ENCODE measurements at places on chromosomes 4 and X.
A peak's percentile ranks its signal among the peaks of the same experiment; 100 is the strongest.

- DNase-seq = no peak
Observed at GRCh38 chrX:69287095-69287494, 121.8 kb upstream of the PJA1 start.

DNA sequence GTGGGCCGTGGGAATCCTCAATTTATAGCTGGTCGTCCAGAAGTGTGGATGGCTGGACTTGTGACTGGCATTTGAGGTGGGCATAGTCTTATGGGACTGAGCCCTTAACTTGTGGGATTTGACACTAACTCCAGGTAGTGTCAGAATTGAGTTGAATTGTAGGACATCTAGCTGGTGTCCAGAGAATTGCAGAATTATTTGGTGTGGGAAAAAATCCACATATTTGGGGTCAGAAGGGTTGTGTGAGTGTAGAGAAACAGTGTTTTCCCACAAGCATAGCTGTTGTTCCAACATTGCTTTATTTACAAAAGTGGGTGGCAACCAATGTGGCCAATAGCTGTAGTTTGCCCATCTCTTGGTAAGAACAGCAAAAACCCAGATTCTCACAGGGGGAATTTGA lies 91.3 kb downstream of the MOSPD2 start:
- peak; percentile 6 for DNase-seq

- no peak for DNase-seq
Observed at GRCh38 chr4:149835280-149835679, 19.6 kb upstream of the IQCM start.

- peak; percentile 72 for DNase-seq
Observed at GRCh38 chrX:96611619-96612362, 72.9 kb upstream of the DIAPH2 start.

DNA sequence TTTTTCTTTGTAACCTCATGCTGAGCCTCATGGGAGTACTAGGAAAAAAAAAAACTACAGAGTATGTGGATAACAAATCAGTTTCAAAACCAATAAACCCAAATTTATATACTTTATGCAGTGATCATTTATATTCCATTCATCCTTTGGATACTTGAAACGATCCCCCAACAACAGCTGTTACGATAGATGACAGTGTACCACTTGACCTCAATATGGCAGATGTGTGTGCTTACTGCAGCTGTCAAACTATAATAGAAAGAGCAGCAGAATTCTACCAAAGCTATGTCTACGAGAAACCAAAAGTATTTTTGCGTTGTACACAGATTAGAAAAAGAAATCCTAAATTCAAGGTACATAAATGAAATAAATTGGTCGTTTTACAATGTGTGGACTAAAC lies 337.8 kb downstream of the PDGFC start:
- no peak for DNase-seq

- DNase-seq = peak; percentile 4
Observed at GRCh38 chr4:132227151-132227856, 921.8 kb upstream of the PCDH10 start.

DNA sequence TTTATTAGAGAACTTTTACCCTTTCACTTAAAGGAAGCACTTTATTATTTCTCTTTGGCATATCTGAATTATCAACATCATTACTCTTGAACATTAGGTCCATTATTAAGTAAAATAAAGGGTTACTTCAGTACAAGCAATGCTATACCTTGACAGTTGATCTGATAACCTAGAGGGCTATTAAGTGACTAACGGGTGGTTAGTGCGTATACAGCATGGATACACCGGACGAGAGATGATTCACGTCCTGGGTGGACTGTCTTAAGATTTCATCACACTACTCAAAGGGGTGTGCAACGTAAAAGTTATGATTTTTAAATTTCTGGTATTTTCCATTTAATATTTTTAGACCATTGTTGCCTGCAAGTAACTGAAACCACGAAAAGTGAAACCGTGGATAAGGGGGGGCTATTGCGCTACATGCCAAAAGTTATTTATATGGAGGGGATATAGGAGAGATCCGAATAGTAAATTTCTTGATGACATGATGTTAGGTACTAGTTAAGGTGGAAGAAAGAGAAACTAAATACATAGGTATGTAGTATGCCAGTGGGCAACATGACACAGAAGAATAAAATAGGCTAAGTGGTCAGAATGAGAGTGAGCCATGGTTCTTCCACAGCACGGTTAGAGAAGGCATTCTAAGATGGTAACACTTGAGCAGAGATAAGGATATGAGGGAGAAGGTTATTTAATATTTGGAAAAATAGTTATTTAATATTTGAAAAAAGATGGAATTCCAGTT lies 230.8 kb upstream of the ANKRD50 start:
- peak; percentile 40 for DNase-seq

GRCh38 chrX:23493941-23494374 lies 159.3 kb downstream of the PTCHD1 start:
- peak; percentile 0 for DNase-seq

DNA sequence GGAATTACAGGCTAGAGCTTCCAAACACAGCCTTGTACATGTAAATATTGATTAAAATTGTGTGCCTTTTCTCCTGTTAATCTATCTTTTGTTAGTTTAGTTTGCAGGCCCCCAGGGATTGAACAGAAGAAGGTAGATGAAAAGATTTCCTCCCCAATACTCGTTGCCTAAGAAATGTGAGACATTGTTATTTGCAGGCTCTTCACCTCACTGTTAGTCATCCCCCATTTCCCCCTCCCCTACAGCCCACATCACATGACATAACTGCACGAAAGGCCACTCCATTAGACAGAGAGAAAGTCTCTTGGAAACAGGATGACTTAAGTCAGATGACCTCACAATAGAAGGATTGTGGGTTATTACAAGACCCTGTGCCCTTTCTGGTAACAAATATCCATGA lies 13.3 kb upstream of the MID1 start:
- peak; percentile 89 for DNase-seq

DNA sequence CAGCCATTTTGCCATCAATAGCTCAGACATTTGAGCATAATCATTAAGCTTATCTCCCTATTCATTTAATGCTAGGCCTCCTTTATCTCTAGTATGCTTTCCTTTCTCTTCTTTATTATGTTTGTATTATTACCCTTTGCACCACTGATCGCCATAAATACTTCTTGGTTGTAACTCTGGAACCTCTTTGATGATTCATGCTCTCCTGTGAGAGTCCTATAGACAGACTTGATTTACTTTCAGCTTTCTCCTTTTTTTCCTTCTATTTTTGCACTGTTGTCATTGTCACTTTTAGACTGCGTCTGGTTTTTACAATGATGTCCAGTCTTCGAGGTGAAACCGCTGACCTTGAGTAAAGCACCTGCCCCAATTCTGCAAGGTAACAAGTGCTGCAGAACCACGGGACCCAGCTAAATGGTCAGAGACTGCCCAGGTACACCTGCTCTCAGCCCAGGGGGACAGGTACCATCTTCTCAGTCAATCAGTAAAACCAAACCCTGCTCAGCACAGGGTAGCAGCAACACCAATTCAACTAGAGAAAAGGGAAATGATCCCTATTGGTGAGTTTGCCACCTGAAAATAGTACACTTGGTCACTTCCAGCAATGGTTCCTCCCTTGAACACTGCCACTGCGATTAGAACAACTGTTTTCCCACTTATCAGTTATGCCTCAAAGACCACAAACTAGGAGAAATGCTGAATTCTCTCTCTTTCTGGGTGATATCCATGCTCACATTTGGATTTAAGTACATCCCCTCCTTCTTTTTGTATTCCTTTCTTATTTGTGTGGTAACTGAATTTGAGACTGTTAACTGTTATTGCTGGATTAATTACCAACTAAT lies 125.1 kb downstream of the MAML3 start:
- DNase-seq = no peak

GRCh38 chrX:110806145-110806544 lies 10.5 kb upstream of the CHRDL1 start:
- DNase-seq = peak; percentile 33

GRCh38 chr4:10733481-10734062 lies 49.0 kb upstream of the CLNK start:
- DNase-seq = no peak

- DNase-seq = no peak
Observed at GRCh38 chr4:155909615-155910226, 6.2 kb downstream of the TDO2 start.

DNA sequence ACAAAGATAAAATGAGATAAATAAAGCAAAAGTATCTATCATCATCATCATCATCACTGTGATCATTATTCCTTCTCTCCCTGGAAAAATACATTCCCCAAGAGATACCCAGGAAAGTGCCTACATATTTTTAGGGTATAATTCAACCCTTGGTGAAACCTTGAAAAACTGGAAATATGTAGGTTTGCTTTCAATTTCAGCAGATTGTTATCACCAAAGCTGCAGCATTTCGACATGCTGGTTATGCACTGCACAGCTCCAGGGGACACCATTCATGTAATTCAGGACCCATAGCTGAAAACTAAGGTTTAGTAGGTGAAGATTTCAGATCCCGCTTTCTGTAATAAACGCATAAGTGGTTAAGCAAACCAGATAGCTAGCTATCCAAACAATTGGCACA lies 28.4 kb upstream of the FBXW7 start:
- no peak for DNase-seq

- no peak for DNase-seq
Observed at GRCh38 chrX:153992180-153992579, 19.6 kb downstream of the TMEM187 start.

- peak; percentile 3 for DNase-seq
Observed at GRCh38 chrX:143298663-143299241, 218.5 kb downstream of the SPANXN3 start.

- DNase-seq = no peak
Observed at GRCh38 chrX:1378306-1378759, 13.6 kb downstream of the SLC25A6 start.

DNA sequence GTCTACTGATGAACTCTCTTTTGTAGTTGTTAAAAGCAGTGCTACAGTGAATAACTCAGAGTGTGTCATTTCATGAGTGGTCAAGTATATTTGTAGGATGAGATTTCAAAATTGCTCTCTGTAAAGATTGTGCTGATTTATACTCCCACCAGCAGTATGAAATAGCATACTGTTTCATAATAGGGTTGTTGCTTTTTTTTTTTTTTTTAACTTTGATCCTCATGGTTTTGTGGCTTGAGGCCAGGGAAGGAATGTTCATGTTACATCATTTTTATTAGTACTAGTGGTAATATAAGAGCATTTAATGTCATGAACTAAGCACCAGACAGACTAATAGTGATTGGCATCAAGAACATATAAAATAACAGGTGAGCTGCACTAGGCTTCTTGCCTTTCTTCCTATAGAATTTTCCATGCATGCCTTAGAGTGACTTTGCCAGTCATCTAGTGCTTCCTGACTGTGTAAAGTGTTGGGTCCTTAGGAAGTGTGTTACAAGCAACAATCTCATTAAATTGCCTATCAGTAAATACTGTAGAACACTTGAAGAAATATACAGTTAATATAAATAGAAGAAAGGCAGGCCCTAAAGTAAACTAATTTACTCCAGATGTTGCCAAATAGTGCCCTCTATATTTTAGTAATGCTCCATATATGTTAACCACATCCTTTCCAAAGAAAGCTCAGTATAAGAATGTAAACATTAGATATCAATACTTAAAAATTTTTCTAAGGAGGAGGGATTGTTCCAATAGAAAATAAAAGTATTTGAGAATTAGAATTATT lies 38.6 kb upstream of the MSMO1 start:
- peak; percentile 72 for DNase-seq

DNA sequence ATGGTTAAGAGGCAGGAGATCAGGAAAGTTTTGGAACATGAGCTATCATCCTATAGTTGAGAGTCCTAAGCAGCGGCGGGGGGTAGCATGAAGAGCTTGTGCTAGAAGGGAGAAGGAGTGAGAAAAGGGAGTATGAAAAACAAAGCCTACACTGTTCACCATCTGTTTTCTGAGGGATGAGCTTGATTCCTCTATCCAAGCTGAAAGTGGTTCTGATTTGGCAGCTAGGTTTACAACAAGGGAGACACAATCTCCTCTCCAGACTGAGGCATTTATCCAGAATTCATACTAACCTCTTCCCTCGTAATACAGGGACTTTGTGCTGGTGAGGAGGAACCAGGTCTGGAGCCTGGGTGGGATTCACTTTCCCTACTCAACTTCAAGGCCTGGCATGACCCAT lies 23.5 kb downstream of the TSC22D3 start:
- no peak for DNase-seq

DNA sequence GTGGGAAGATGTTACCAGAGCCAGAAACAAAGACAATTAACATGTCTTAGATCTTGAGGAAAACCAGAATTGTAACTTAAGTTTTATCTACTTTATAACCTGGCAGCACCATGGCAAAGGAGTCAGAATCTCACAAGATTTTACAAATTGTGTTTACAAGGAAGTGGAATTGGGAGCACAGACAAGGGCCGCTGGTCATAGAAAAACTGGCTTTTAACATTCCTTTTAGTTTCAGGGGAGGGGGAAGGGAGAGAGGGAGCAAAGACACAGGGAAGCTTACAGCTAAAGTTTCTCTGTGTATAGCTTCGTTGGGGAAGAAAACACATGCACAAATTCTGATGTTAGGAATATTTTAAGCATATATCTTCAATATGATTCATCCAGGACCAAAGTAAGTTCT lies 10.3 kb upstream of the UGT2B11 start:
- no peak for DNase-seq

GRCh38 chrX:9595174-9595573 lies 130.3 kb downstream of the TBL1X start:
- DNase-seq = peak; percentile 79

- no peak for DNase-seq
Observed at GRCh38 chr4:2961421-2961810, 1.8 kb downstream of the NOP14 start.

GRCh38 chr4:93184053-93184452 lies 644.5 kb upstream of the ATOH1 start:
- DNase-seq = no peak

- DNase-seq = peak; percentile 45
Observed at GRCh38 chr4:31365006-31365690, 645.0 kb downstream of the PCDH7 start.

DNA sequence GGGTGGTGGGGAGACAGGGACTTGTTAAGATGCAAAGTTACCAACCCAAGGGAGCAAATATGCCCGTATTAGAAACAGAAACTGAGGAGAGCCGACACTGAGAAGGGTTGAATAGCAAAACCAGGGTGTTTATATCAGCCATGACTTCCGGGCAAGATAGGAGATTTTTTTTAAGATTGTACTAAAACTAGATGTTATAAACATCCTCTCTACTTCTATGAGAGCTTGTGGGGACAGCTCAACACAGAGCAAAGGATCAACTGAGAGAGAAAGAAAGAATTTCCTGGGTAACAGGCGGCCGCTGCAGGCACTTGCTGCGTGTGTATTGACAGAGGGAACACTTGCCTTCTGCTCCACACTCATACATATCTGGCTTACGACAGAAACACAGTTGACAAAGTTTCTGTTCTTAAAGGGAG lies 49.1 kb upstream of the FBXW7 start:
- no peak for DNase-seq

GRCh38 chrX:16612257-16612897 lies 37.6 kb upstream of the S100G start:
- no peak for DNase-seq

- no peak for DNase-seq
Observed at GRCh38 chr4:35938936-35939335, 305.4 kb downstream of the ARAP2 start.

Data from fibroblast of skin of right biceps (primary cell).